Fibroblast of skin of left biceps (primary cell): ENCODE measurements at places on chromosomes 7 and 10.

DNA sequence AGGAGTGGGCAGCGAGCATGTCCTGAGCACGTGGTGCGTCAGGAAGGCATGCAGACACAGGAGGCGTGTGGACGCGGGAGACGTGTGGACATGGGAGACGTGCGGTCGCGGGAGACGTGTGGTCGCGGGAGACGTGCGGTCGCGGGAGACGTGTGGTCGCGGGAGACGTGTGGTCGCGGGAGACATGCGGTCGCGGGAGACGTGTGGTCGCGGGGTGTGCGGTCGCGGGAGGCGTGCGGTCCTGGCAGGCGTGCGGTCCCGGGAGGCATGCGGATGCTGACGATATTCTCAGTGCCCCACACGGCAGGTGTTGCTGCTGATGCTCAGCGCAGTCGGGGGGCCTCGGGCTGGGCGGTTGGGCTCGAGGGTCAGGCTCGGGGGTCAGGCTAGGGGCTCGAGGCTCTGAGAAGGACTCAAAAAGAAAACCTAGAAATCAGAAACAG is 94.2 kb downstream of the NKX6-2 start:
- DNase-seq = no peak

GRCh38 chr10:81109200-81109752 is 571.6 kb downstream of the SH2D4B start:
- DNase-seq = no peak

DNA sequence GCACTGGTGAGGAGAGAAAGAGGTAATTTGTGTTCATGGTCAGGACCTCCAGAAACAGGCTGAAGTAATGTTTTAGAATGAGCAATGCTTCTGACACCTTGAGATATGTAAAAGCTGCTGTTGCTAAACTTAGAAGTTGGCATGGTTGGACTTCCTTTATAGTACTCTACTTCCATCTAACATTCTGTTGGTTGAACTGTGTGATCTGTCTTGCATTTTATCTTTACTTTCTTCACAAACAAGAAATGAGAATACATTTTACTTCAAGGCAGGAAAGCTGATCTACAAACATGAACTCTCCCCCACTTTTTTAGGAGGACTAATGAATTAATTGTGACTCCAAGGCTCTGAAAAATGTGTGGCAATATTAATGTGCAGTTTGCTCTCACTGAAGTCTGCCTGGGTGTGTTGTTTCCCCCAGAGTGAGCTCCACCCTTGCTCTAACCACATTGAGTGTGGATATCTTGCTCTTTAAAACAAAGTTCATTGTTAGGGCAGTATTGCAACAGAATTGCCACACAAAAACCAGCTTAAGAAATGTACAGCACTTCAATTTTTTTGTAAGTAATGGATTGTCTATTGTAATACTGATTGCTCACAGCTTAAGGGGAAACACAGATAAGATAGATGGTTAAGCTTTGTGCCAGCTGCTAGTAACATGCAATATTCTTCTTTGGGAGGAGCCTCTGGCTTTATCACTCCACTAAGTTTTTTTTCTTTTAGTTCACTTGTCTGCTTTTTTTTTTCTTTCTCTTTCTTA is 69.0 kb downstream of the ADD3 start:
- DNase-seq = peak; percentile 79

GRCh38 chr7:6436385-6436685 is 11.4 kb downstream of the DAGLB start:
- no peak for DNase-seq

DNA sequence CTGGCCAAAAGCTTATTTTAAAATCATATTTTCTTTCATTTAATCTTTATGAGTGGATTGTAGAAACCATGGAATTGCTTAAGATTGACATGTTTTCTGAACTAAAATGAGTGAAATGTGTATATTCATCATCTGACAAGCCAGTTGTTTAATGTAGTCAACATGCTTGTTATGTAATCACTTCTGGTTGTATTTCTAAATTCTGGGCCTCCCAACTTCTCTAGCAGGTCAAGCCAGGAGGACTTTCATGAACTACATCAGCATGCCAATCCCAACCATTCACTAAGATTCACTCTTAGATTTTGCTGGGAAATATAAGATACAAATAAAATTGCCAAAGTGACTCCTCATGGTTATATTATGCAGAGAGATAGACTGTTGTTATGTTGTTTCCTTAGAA is 21.1 kb upstream of the MAP3K8 start:
- no peak for DNase-seq

- peak; percentile 78 for DNase-seq
Measured at GRCh38 chr10:58919927-58920654, 256.4 kb upstream of the PHYHIPL start.

- no peak for DNase-seq
Measured at GRCh38 chr10:100482181-100482833, 19.5 kb downstream of the WNT8B start.

GRCh38 chr10:132939957-132940790 is 2.2 kb downstream of the CFAP46 start:
- DNase-seq = peak; percentile 20

DNA sequence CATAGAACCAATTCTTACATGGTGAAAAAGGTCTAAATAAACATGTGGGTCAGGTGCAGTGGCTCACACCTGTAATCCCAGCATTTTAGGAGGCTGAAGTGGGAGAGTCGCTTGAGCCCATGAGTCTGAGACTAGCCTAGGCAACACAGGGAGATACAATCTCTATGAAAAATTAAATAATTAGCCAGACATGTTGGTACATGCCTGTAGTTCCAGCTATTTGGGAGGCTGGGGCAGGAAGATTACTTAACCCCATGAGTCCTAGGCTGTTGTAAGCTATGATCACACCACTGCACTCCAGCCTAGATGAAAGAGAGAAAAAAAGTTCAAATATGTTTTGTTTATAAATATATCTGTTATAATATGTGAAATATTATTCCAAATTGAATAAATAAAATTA is 643.6 kb downstream of the IPMK start:
- DNase-seq = no peak

GRCh38 chr10:77251297-77252013 is 386.2 kb downstream of the KCNMA1 start:
- no peak for DNase-seq

DNA sequence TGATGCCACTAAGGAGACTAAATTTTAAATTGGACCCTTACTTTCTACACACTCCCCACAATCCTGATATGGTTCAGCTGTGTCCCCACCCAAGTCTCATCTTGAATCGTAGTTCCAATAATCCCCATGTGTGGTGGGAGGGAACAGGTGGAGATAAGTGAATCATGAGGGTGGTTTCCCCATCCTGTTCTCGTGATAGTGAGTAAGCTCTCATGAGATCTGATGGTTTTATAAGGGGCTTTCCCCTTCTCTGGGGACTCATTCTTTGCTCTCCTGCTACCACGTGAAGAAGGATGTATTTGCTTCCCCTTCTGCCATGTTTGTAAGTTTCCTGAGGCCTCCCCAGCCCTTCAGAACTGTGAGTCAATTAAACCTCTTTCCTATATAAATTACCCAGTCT is 18.4 kb upstream of the BET1 start:
- no peak for DNase-seq

DNA sequence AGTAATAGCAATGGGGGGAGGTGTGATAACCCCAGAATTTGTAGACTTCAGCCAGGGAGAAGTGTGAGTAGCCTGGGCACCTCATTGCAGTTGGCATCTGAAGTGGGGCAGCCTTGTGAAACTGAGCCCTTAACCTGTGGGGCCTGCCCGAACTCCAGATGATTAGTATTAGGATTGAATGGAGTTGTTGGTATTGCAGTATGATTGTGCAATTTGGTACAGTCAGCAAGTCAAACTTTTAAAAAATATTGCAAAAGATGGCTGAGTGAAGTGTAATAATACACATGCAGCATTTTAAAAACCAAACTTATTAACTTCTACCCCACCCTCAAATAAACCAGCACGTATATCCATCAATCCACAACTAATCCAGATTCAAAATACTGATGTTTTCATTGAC is 9.3 kb downstream of the RBM33 start:
- DNase-seq = no peak

DNA sequence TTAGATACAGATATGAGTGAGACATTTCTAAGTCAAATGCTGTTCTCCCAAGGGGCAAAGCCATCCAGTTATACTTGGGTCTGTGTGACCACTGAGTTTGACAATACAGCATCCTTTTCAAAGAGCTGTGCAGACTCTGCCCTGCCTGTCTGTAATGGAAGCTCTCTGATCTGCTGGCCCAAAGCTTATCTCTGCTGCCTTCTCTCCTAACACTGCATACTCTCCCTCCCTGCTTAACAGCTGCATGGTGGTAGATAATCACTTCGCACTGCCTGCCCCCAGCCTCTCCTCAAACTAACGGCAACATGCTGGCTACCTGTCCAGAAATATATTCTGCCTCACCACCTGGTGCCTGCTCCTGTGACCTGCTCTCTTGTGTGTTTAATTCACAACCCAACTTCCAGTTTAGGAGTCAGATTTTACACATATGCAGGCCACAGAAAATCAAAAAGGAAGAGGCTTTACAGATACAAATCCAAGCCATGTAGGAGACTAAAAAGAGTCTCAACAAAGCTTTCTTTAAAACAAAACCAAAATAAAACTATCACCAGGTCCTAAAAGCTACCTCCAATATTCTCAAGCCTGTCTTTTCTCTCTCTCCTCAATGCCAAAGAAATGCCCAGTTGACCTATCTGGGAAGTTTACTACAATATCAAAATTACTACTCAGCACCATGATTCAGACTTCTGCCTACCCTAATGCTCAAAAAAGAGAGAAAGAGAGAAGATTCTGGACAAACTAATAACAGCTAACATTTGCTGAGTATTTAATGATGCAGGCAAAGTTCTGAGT is 145.6 kb downstream of the RELN start:
- no peak for DNase-seq

GRCh38 chr10:122113945-122114747 is 125.2 kb downstream of the TACC2 start:
- DNase-seq = no peak

DNA sequence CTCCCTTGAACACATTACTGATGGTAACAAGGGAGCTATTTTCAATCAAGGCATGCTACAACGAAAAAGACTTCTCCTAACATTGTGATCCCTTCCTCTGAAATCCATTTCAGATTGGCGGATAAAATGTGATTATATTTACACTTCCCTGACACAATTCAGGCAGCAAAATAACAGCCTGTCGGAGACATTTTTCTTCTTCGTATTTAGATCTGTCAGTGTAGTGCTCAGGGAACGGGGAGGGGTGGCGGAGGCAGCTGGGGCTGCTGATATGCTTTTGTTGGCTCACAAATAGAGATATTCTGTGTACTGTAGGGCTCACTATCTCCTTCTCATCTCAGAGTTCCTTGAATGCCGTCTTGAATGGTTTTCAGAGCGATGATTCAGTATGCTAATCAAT is 1261.7 kb upstream of the AUTS2 start:
- DNase-seq = no peak

DNA sequence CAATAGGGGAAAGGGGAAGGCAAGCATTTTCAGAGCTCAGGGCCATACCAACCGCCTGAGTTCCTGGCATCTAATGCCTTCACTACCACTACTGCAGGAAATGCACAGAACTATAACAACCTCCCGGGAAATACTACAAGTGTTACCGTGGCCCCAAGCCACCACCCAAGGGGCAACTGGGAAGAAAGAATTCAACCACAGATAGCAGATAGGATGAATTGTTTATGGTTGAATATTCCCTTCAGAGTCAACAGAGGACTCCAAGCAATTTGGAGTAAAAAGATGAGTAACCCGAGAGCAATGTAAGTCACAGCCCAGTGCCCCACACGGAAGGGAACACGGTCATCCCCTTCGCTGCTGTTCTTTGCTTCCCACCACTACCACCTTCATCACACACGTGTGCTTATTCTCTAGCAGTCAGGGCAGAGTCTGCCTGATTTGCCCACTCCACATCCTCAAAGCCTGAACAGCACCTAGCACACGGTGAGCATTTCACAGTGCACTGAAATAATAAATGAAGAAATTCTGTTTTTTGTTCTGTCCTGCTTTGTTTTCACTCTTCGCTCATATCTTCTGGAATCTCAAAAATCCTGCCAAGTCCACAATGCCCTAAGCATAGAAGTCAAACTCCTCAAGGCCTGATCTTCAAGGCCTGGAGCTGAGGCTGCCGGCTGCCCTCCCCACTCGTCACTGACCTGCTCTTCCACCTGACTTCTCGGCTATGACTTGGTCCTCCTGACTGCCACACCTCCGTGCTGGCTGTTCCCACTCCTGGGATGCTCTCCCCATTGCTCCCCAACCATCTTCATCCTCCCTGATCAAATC is 221.1 kb downstream of the KCNMA1 start:
- DNase-seq = peak; percentile 82

GRCh38 chr7:155316427-155317113 is 18.9 kb downstream of the INSIG1 start:
- DNase-seq = no peak

GRCh38 chr7:107678110-107678753 is 17.6 kb downstream of the SLC26A4 start:
- DNase-seq = no peak

DNA sequence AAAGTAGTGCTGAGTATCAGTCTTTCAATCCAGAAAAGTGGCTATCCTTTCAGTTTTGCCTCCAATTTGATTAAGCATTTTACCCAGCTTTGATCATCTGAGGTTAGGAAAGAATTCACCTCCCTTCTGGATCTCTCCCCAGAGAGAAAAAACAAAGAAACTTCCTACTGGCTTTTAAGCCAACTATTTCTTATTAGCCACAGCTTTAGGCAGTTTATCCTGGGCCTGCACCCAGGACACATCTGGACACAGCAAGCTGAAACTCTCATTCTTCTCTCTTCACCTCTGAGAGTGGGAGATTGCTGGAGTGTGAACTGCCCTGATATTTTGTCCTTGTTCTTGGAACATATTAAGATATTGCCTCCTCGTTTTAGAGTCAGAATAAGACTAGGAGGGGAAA is 43.5 kb upstream of the LSM8 start:
- no peak for DNase-seq

DNA sequence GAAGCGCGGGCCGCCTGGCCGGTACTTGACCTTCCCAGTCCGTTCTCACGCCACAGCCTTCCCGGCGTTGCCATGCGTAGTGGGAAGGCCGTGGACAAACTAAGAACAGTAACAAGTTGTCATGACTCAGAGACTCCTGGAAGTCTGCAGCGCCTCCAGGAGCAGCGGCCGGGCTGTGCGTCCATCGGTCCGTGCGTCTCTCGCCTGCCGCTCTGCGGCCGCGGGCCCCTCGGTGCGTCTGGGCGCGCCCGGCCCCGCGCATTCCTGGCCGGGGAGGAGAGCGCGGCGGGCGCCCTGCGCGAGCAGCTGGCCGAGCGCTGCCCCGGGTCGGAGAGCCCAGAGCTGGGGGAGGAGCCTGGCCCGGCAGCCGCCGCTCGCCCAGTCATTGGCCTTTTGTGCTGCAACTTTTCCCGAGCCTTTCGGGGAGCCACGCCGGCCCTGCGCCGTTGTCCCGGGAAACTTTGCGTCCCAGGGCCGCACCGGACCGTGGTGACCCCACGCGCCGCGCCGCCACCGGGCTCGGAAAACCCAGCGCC is 123.7 kb downstream of the TACC2 start:
- DNase-seq = peak; percentile 54
